ENCODE measurements at places on chromosomes 1 and 21. TPM values are rescaled to one million over a fixed set of nuclear protein-coding genes. Genes with fewer than 3 reads are reported as not detected.

DNA sequence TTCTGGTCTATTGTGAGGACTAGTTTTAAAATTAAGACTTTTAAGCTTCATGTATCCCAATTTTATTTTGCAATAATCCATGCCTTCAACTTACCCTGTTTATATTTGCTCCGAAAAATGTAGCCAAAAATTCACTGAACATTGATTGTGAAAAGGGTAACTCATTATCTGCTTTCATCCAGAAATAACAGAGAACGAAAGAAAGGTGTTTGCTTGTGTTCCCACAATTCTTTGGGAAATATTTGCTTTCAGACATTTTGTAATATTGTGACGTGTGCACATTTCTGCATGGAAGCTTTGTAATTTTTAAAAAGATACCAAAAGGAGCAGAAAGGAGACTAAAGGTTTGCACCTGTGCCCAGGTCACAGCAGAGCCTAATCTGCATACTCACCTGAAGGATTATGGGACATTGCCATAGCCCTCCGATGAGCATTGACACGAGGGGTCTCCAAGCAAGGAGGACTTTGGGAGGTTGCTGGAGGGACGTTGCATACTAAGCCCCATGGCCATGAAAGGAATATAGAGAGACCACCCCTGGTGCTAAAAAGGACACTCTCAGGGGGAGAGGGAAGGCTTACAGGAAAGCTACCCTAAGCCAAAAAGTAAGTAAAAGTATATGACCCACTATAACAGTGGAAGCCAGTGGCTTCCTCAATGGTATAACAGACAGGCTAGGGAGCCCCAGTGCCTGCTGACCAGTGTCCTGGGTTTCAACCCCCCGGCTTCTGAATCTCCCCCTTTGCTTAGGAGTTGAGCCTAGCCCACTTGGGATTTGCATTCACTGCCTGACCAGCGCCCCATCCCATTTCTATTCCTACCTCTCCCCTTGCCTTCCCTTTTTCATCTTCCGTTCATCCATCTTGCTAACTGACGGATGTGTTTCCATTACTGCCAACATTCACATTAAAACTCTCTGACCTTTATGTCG, 148.6 kb upstream of the ZC3H12A start:
- no peak overlapping the region for H3K4me3 ChIP-seq
- no peaks in the 10 kb centered on the region for H3K27me3 ChIP-seq
- H3K4me1 ChIP-seq, result no peaks in the 10 kb centered on the region
- no peak for DNase-seq

GRCh38 chr1:177065430-177065829, 99.1 kb downstream of the ASTN1 start:
- H3K27ac ChIP-seq, result no peak overlapping the region
- no peak overlapping the region for H3K4me3 ChIP-seq
- no peak for DNase-seq
- H3K4me1 ChIP-seq, result no peaks in the 10 kb centered on the region
- no peaks in the 10 kb centered on the region for H3K36me3 ChIP-seq

DISP1 gene
- 2.0 TPM for total RNA-seq

DNA sequence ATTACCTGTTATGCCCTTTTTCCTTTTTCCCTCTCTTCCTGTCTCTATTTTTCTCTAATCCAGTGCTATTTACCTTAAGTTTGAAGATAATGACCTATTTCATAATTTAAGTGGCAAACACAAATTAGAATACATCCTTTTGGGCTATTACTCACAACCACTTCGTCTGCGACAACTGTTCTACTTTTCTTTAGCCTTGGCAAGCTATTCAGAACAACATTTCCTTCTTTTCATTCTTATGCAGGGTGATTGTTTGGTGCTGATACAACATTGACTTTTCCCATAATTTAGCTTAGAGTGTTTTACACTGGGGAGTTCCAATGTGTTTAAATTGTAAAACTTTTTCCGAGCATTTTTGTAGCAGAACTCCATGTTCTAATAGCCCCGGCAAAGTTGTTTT, 86.6 kb upstream of the S1PR1 start:
- H3K4me3 ChIP-seq, result no peak overlapping the region
- DNase-seq, result no peak
- no peaks in the 10 kb centered on the region for H3K36me3 ChIP-seq
- no peaks in the 10 kb centered on the region for H3K27me3 ChIP-seq
- H3K4me1 ChIP-seq, result peaks cover 30% of the 10 kb centered on the region
